Tibial artery (tissue), 4 donors: ENCODE measurements at places on chromosomes 2 and 18.

DNA sequence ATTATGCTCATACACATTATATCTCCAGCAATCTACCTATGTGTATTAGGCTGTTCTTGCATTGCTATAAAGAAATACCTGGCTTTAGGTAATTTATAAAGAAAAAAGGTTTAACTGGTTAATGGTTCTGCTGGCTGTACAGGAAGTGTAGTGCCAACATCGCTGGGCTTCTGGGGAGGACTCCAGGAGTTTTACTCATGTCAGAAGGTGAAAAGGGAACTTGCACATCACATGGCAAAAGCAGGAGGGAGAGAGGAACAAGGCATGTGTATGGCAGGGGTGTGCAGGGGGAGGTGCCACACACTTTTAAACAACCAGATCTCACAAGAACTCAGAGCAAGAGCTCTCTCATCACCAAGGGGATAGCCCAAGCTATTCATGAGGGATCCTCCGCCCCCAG lies 715.4 kb upstream of the ZEB2 start:
- DNase-seq: no peak

DNA sequence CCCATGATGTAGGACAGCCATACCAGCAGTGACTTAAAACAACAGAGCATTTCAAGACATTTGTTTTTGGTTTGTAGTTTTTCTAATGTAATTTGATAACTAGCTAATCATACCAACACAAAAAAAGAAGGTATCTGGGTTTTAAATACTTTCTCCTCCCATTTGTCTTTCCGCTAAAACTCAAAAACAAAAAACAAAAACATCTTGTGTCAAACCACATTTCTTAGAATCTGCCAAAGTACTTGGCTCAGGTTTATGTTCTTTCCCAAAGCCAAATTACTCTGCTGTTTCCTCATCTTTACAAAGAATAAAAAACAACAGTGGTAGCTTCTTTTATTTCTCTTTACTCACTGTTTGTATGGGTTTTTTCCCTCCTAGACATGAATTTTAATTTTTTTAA lies 71.5 kb downstream of the GREB1L start:
- DNase-seq: no peak

DNA sequence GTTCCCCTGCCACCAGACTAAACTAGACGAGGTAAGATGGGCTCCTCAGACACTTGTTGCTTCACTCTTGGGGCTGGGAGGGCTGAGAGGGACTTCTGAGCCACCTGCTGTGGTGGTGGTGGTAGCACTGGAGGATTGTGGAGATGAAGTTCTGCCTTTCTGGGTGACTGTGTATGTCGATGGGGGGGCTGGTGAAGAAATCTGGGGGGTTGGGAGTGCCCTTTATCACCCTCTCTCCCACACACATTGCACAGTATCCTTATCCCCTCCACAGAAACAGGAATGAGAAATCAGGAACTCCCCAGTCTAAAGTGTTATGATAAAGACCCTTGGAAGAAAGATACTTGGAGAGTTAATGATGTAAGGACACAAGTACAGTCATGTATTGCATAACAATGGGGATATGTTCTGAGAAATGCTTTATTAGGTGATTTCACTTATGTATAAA lies 38.5 kb downstream of the HK2 start:
- no peak for DNase-seq

DNA sequence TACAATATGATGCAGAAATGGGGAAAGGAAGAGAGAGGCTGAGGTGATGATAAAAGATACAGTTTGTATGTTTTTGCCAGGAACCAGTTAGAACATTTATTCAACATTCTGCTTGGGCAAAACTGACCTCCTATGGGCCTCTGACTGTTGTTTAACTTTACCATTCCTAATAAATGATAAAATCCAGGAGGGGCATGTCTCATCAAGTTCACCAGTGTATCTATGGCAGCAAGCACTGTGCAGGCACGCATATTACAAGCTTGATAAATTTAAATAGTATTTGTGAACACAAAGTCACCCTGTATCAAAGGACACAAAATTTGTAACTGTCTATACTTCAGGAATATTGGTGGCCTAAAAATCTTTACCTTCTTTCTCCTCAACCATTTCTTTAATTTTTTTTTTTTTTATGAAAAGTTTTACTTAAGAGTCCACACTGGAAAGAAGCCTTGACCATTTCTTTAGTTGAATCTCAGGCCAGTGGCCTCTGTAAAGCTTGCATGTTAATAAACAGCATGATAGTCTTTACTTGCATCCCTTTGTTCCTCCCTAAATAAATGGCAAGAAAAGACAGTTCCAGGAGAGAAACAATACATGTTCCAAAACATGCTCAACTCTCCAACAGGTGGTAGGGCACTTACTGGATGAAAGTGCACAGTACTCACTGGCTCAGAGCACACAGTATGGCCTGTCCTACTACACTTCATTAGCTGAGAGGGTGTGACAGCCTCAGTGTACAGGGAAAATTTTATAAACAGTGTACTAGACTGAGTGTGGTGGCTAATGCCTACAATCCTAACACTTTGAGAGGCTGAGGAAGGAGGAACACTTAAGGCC lies 52.3 kb downstream of the SOS1 start:
- no peak for DNase-seq

- DNase-seq: no peak
Measured at GRCh38 chr2:166417669-166418068, 41.9 kb upstream of the SCN9A start.

- DNase-seq: no peak
Measured at GRCh38 chr2:231661422-231662027, 46.8 kb upstream of the PTMA start.

- DNase-seq: no peak
Measured at GRCh38 chr2:234643407-234643806, 146.5 kb upstream of the ARL4C start.

DNA sequence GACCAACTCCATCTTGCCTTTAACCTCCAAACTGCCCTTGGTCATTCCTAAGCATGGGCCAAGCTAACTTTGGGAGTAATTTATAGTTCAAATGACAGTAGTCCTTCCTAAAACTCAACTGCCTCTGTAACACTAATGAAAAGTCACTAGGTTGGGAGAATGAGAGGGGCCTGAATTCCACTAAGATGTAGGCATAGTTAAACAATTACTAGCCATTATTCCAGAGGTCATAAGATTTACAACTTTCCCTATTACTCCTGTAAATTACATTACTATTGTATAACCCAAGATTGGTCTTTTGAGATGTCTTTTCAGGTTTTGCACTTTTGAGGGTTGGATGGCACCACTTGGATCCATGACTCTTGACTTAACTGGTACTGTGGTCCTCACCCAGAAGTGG lies 94.6 kb downstream of the SPP2 start:
- DNase-seq: no peak

- DNase-seq: no peak
Measured at GRCh38 chr18:62017618-62018017, 124.8 kb upstream of the RNF152 start.

GRCh38 chr2:80971-81736 lies 34.8 kb upstream of the FAM110C start:
- DNase-seq: no peak

GRCh38 chr2:161166538-161167409 lies 6.5 kb downstream of the TANK start:
- no peak for DNase-seq

GRCh38 chr2:104863468-104864279 lies 9.8 kb downstream of the POU3F3 start:
- no peak for DNase-seq

- DNase-seq: no peak
Measured at GRCh38 chr2:16296331-16297250, 356.2 kb downstream of the MYCN start.

DNA sequence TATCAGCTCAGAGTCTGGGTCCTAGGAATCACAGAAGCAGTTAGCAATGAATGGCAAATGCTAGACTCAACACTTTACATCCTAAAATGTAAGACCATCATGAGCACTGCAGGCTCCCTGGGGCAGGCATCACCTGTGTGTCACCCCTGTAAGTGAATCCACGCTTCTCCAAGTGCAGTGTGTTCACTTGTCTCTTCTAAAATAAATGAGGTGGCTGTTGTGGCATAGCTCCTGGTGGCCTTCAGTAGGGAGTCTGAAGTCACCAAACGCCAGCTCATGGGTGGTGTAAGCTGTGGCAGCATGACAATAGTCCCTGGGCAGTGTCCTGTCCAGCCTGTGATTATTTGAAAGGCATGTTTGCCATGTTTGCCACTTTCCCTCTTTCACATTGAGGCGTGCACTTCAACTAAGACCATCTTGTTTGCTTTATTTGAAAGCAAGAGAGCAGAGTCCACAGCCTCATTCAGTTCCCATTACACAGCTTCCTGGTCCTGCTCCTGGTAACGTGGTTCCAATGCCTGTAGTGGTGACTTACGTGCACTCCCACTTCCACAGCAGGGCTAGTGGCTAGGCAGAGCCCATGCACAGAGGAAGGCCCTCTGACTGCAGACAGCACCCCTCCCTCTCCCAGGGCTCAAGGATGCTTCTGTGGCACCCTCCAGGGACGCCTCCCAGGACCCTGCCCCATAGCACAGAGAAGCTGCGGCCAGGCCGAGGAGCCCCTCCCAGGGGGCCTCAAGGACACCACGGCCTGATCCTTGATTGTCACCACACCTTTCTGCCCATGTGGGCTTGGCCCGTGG lies 24.3 kb downstream of the COA5 start:
- DNase-seq: no peak

- no peak for DNase-seq
Measured at GRCh38 chr2:72114693-72115051, 33.0 kb downstream of the CYP26B1 start.

DNA sequence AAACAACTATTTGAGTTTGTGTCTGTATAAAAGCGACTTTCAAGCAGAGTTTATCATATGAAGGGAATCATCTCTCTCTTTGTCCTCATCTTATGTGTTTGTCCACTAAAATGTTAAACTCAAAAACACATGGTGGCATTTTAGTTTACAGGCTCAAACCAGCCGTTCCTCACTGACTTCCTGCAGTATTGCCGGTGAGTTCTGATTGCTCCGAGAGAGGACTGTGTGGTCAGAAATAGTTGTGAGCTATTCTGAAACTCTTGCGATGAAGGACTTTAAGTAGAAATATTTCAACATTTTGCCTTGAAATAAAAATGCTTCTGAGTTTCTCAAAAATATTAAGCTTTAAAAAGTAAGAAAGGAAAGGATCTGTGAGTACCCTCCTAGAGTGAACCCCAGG lies 163.2 kb upstream of the CAVIN2 start:
- no peak for DNase-seq

DNA sequence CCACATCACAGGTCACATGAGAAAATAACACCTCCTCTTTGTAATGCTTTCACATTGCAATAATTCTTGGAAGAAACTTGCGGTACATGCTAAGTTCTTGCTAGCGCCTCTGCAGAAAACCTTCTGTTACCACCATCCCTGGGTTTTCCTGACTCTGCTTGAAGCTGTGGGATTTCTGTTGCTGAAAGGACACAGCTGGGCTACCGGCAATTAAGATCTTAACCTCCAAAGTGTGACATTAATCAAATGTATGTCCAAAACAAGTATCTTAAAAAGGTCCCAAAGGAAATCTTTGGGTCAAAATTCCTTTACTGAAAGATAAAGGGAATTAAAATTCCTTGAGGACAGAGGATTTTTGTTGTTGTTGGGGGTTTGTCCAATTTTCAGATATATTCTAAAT lies 7.5 kb downstream of the CCBE1 start:
- no peak for DNase-seq

- no peak for DNase-seq
Measured at GRCh38 chr2:182729710-182730339, 13.8 kb downstream of the DNAJC10 start.

GRCh38 chr2:3494984-3495666 lies 24.2 kb downstream of the ADI1 start:
- no peak for DNase-seq

DNA sequence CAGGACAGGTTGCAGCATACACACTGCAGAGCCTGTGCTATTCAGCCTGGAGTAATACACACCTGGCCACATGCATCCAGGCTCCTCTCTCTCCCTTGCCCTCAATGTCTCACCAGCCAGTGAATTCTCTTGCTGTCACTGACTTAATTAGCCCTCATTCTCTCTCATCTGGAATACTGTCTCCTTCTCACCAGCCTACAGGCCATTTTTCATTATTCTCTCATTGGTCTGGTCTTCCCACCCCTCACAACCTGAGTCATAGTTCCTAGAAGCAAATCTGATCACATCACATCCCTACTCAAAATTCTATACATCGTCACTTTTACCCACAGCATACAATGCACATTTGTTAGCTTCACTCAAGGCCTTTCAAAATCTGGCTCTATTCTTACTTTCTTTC lies 333.1 kb downstream of the PIK3C3 start:
- DNase-seq: no peak

GRCh38 chr2:78648558-78648957 lies 376.9 kb upstream of the REG3G start:
- no peak for DNase-seq

GRCh38 chr2:105371810-105372209 lies 27.0 kb downstream of the FHL2 start:
- DNase-seq: no peak

DNA sequence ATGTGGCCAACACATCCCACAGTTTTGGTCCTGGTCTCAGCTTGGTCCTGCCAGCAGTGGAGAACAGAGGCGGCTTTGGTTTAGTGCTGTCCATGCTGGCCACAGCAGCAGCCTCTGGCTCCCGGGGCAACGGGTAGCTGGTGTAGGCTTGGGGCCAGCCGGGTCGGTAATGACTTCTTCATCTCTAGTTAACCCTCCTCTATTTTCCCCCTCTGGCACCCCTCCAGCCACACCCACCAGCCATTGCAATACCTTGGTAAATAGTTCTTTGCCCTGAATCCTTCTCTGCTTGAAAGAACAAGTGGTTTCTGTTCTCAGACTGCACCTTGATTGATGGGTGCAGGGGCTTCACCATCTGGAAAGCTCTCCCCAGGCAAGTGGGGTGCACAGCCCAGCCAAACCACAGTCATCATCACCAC lies 31.7 kb upstream of the ZNF396 start:
- DNase-seq: no peak

- no peak for DNase-seq
Measured at GRCh38 chr2:231168460-231169139, 29.8 kb upstream of the ARMC9 start.

- DNase-seq: peak; percentile 78
Measured at GRCh38 chr2:217371781-217372213, 511.9 kb upstream of the TNP1 start.

DNA sequence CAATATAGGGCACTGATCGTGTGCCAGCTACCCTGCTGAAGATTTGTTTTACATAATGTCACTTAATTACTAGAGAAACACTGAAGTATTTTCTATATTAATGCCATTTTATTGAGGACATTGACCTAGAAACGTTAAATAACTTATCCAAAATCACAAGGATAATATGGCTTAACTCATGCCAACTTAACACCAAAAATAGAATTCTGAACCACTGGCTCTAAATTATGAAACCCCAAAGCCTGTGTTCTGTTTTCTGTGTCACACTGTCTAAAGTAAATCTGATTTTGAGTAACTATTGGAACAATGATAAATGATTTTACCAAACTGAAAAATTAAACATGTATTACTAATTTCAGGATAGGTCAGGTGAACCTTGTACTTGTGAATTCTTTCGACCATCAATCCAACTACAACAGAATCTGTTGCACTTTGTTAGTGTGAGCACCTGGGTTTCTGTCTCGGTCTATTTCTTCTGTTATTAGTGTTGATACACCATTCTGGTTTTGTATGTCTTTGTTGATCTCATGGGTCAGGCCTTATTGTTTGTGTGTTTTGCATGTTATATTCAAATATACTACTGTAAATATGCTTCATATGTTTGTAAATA lies 48.2 kb upstream of the CCDC141 start:
- no peak for DNase-seq

GRCh38 chr18:36124841-36125240 lies 4.3 kb downstream of the SLC39A6 start:
- DNase-seq: no peak

- DNase-seq: no peak
Measured at GRCh38 chr2:41927581-41928264, 120.1 kb upstream of the PKDCC start.

GRCh38 chr2:168116448-168116847 lies 130.9 kb downstream of the STK39 start:
- no peak for DNase-seq
